CD4-positive, alpha-beta T cell treated with Interleukin-1 beta for 1 hour (primary cell): ENCODE measurements at places on chromosomes 3 and 15.

GRCh38 chr15:100559330-100559729 is 30.6 kb upstream of the CERS3 start:
- no peak for DNase-seq

- no peak for DNase-seq
Observed at GRCh38 chr3:153215497-153215896, 53.5 kb downstream of the RAP2B start.

DNA sequence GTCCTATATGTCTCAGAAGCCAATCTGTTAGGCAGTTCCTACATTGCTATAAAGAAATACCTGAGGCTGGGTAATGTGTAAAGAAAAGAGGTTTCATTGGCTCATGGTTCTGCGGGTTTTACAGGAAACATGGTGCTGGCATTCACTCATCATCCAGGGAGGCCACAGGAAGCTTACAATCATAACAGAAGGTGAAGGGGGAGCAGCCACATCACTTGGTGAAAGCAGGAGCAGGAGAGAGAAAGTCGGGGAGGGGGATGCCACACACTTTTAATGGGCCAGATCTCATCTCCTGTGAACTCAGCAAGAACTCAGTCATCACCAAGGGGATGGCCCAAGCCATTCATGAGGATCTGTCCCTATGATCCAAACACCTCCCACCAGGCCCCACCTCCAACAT is 9.1 kb downstream of the SLC49A4 start:
- DNase-seq = no peak

GRCh38 chr3:108024146-108024850 is 66.5 kb downstream of the CD47 start:
- no peak for DNase-seq

GRCh38 chr3:184663756-184664155 is 48.1 kb downstream of the MAGEF1 start:
- no peak for DNase-seq

DNA sequence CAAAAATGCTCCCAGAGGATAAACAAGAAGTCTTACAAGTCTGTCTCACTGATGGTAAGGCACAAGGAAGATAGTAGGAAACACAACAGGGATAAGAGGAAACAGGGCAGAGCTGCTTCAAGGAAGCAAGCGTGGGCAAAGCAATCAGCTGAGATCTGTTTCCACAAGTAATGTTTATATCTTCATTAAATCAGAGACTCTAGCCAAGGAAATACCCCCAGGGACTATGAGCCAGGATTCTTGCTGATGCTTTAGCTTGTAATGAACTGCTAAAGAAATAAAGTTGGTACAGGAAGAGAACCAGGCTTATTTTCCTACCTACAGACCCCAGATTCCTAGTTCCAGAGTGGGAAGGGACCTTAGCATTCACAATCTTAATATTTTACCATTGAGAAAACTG is 112.7 kb upstream of the C3orf80 start:
- no peak for DNase-seq

- DNase-seq = peak; percentile 5
Observed at GRCh38 chr3:111252779-111253178, 181.2 kb downstream of the NECTIN3 start.

GRCh38 chr3:141382571-141382970 is 14.3 kb downstream of the ZBTB38 start:
- no peak for DNase-seq

- no peak for DNase-seq
Observed at GRCh38 chr15:58546066-58546591, 114.3 kb downstream of the LIPC start.

GRCh38 chr15:72604794-72605193 is 49.7 kb upstream of the GOLGA6B start:
- DNase-seq = no peak

GRCh38 chr3:136516656-136517055 is 235.5 kb downstream of the STAG1 start:
- DNase-seq = no peak

DNA sequence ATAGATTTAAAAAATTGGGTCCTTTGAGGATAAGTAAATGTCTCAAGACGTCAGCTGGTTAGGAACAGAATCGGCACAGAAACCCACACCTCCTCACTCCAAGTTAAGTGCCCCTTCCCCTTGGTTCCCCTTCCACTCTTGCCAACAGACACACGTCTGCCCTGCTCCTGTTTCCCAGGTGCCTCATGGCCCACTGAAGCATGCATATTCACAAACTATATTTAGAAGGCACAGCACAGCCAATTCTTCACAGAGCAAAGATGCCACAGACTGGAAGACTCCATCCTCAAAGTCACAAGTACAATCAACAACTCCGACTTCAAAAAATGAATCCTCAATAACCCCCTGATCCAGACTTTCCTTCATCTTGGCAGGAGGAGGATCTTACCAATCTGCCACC is 295.4 kb upstream of the NR2F2 start:
- DNase-seq = no peak

DNA sequence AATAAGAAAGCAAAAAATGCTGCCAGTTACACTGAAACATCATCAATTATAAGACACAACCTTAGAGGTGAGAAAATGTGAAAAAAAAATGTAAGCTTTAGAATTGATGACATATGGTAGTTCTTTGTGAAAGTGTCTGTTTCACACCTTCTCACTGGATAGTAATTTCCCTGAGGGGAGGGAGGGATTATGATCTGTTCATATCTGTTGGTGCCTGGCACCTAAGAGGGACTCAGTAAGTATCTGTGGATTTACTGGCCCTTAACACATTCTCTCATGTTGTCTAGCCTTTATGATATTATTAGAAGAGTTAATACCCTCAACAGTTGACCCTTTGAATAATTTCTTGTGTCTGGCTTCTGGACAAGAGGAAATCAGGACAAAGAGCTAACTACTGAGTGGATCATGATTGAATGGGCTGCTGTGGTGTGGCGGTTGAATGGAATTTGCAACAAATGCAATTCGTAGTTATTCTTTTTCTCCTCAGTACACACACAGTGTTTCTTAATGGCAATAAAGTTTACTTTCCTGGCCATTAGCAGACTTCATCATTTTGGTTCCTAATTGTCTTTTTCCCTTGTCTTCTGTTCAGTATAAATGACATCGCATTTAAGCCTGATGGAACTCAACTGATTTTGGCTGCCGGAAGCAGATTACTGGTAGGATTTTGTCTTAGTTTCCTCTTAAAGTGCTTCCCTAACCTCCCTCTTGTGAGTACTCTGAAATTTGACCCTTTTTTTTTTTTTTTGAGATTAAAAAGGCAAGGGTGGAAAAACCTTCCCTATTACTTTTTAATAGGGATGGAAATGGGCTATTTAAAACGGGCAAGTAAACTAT is 9.5 kb downstream of the IFT122 start:
- DNase-seq = no peak

DNA sequence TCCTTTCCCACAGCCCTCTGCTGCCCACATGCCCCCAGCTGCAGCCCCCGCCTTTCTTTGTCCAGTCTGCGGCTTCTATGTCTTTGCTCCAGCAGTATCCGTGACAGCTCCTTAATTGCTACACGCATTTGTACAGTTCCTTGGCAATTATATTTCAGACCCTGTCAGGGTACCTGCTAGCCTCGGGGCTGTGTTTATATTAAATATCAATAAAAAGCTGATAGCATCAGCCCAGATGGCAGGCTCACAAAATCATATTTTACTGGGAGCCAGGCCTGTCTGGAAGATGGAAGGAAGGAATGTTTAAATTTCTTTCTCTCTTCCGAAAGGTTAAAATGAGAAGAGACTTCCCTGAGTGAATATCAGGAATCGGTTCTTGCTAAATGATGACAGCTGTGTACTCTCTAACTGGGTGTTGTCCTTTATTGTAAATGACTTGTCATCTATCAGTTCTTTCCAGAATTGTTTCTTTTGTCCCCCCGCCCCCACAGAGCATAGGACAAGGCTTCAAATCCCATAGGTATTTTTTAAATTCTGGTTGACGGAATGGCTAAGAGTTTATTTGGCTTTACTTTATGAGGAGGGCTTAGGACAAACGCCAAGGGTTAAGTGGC is 378.1 kb downstream of the LRTM1 start:
- no peak for DNase-seq

GRCh38 chr3:47961815-47962606 is 54.2 kb downstream of the MAP4 start:
- peak; percentile 45 for DNase-seq

GRCh38 chr3:179451265-179452175 is at the start of gene GNB4:
GNB4 (minus strand) TSS chr3:179451470; CDS start chr3:179426200, 25,270 bp downstream.
- peak; percentile 38 for DNase-seq

DNA sequence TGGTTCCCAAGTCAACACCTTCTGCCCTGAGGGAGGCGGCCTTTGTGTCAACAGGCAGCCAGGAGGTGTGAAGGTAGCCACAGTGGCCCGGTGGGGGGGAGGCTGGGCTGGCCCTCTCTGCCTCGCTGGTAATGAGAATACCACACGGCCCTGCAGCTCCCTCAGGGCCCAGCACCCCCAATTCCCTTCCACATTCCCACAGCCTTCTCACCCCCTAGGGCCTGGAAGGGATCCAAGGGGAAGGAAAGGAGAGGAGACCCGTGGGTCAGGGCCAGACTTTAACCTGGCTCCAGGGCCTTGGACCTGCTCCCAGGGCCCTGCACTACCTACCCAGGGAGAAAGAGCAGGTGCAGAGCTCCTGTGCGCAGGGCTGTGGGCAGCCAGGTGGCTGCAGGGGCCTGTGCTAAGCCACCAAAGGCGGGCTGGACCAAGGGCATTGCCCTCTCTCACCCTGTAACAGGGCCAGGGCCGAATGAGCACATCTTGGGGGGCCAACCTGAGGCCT is 8.7 kb upstream of the MESP2 start:
- DNase-seq = no peak

- no peak for DNase-seq
Observed at GRCh38 chr15:66897416-66897815, 168.0 kb upstream of the SMAD3 start.

DNA sequence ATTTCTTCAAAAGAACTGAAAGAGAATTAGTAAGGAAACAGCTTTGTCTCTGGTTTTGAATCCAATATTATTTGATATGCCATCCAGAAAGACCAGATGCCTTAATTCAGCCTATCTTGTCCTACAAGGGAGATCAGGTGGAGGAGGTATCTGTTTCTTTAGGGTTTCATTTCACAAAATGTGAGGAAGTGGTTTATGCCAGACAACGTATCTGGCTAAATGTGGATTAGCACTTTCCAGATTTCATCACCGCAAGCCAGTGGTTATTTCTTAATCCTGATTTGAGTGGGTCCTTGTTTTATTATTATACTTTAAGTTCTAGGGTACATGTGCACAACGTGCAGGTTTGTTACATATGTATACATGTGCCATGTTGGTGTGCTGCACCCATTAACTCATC is 271.1 kb downstream of the EBLN2 start:
- DNase-seq = no peak

GRCh38 chr3:13064964-13065363 is 8.3 kb downstream of the IQSEC1 start:
- DNase-seq = no peak

- no peak for DNase-seq
Observed at GRCh38 chr3:27688053-27688452, 34.1 kb downstream of the EOMES start.

- DNase-seq = no peak
Observed at GRCh38 chr3:192896208-192896607, 21.4 kb downstream of the MB21D2 start.

- no peak for DNase-seq
Observed at GRCh38 chr15:77480859-77481633, 60.4 kb downstream of the HMG20A start.

DNA sequence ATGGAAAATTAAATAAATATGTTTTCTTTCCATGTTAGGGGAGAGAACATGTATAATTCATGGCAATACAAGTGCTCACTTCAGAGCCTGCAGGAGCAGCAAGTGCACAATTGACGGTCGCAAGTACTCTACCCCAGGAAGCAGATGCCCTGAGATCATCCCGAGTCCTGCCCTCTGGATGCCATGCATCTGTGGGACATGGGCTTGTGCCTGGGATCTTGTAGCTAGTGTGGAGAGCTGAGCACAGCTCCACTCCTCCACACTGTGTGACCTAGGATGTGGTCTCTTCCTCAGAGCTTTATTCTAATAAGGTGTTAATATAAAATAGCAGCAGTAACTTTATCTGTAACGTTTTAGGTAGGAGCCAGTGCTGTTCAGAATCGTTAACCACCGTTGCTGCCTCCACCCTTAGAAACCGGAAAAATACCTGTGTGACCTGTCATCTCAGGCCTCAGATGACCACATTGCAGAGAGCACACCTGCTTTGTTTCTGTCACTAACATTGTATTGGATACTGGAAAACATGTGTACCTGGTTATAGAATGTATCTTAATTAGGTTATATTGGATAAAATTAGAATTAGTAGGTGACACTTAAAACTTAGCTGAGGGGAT is 105.0 kb upstream of the GOLGA6L6 start:
- DNase-seq = no peak

- no peak for DNase-seq
Observed at GRCh38 chr15:66739287-66739686, 37.3 kb downstream of the SMAD6 start.

GRCh38 chr3:16066975-16067374 is 107.5 kb upstream of the GALNT15 start:
- no peak for DNase-seq

- no peak for DNase-seq
Observed at GRCh38 chr3:59751606-59752005, 701.8 kb upstream of the CFAP20DC start.

- DNase-seq = no peak
Observed at GRCh38 chr3:126927401-126927750, 55.5 kb upstream of the PLXNA1 start.

- DNase-seq = no peak
Observed at GRCh38 chr3:194623449-194624290, 9.5 kb downstream of the TMEM44 start.

GRCh38 chr3:5197470-5198312 is 10.2 kb downstream of the EDEM1 start:
- peak; percentile 39 for DNase-seq

GRCh38 chr15:86623236-86623635 is 543.6 kb downstream of the AGBL1 start:
- DNase-seq = no peak

DNA sequence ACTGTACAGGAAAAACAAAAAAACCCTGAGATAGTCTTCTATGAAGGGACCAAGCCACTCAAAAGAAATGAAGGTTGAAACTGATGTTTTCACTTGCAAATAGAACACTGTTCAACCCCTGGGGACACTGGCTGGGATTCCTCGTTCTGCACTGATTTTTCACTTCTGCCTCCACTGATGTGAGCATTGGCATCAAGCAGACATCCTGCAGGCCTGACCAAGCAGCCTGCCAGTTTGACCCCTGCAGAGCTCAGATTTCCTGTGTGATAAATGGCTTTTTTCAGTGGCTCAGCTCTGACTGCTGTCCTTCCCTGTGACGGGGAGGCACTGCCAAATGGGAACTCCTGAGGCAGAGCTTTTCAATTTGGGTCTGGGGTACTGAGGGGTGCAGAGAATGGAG is 50.0 kb downstream of the RASGRP1 start:
- DNase-seq = no peak
